Activated T-cell treated with anti-CD3 and anti-CD28 coated beads for 4 hours (primary cell): ENCODE measurements at places on chromosomes 12 and 14.
A peak's percentile ranks its signal among the peaks of the same experiment; 100 is the strongest.

GRCh38 chr12:19647806-19648556 is 208.7 kb downstream of the AEBP2 start:
- no peak for DNase-seq

DNA sequence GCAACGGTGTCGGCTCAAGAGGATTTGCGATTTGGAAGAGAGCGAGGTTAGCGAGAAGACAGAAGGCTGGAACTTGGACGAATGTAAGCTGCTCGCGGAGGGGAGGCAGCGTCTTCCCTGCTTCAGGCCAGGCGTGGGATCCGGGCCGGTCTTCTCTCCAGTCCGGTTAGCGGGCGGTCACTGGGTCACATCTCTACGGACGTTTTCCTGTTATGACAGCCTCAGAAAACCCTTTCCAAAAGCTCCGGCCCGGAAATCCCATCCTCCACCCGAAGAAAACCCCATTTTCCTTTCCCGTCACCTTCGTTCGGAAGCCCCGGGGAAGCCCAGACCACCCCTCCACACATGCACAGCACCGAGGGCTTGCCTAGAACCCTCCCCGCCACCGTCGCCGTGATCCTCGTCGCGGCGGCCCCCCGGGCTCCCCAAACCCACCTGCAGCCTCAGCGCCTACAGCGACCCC is 268 bp downstream of the NDUFB1 start:
- peak; percentile 20 for DNase-seq

- DNase-seq: no peak
Measured at GRCh38 chr12:108099073-108099472, 30.0 kb upstream of the WSCD2 start.

GRCh38 chr14:92495027-92495426 is 18.6 kb upstream of the RIN3 start:
- DNase-seq: no peak

DNA sequence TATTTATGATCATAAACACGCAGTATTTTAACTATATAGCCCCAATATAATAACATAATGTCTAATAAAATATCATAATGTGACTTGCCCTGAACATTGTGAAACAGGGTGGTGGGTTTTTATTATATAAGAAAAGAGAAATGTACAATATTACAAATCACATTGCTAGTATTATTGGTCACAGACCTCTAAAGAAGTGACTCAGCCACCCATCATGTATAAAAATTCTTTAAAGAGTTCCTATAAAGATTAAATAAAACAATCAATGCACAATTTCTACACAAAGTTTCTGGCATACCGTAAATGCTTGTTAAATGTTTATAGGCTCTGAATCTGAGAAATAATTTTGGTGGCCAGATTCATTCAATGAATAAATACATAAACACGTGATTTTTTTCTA is 28.9 kb downstream of the ABCC9 start:
- no peak for DNase-seq

GRCh38 chr14:104722938-104723650 is 935 bp upstream of the ADSS1 start:
- DNase-seq: no peak

DNA sequence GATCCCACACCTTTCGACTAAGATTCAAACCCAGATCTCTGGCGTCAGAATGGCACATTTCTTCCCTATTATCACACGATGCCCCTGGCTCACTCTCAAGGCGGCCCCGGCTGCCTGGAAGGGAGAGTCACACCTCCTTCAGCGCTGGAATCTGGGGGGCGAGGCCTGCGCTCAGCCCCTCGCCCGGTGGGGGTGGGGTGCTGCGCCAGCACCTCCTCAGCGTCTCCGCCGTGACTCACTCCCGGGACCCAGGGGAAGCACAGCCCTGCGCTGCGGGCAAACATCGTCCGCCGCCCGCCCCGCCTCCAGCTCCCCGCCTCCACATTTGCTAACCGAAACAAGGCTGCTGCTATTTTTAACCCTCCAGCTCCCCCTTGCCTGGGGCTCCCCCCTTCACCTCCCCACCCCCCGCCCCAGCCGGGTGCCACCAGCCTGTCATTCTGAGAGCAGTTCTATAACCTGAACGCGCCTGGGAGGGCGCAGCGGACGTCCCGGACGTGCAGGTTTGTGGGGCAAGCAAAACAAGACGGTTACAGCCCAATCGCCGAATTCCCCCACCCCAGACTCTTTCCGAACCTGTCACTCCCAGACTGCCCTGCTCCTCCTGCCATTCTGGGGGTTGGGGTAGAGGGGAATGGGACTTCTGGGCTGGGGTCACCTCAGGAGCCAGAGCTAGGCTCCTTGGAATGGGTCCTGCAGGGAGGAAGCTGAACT is 6.7 kb downstream of the HDAC7 start:
- DNase-seq: peak; percentile 91

DNA sequence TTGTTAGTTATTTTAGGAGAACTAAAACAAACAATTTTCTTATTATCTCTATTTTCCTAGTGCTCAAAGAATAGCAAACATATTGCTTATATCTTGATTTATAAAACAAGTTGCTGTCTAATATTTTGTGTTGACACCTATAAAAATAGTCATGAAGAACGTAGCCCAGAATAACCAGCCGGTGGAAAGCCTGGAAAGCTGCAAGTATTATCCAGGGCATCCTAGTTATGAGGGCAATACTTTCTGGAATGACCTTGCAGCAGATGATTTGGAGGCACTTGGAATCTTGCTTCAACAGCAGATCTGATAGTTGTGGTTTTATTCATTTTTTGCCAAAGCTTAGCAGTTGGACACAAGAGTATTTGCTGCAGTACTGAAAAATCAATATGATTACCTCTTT is 948.7 kb downstream of the LRFN5 start:
- no peak for DNase-seq

GRCh38 chr12:108638141-108638827 is 4.6 kb upstream of the SELPLG start:
- DNase-seq: no peak

GRCh38 chr14:56724013-56724412 is 86.3 kb downstream of the OTX2 start:
- DNase-seq: no peak

DNA sequence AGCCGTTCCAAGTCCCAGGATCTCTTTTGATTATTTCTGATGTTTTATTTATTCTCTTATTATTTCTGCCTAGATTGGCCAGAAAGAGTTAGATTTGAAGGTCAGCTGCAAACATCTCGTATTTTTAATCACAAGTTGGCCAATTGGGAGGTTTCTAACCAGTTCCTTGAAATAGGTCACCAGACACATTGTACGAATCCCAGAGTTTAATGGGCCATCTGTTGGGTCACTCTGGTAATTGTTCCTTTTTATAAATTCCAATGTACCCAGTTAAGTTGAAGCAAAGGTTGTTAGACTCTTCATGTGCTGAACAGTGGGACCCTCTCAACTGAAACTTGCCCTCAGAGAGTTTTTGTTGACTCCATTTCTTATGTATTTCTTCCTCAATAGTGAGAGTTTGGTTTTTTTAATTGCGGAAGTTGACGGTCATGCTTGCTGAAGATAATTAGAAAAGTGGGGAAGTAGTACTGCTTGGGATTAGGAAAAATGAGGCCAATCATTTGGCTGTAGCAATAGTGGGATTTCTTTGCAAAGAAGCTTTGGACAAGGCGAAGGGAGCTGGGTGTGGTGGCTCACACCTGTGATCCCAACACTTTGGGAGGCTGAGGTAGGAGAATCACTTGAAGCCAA is 382.7 kb upstream of the RGS6 start:
- DNase-seq: no peak

- DNase-seq: no peak
Measured at GRCh38 chr14:95340201-95340697, 20.5 kb upstream of the CLMN start.

GRCh38 chr12:47307680-47308399 is 228.1 kb upstream of the AMIGO2 start:
- peak; percentile 34 for DNase-seq
